Activated naive CD8-positive, alpha-beta T cell treated with anti-CD3 and anti-CD28 coated beads, Interleukin-2, amount 10 ng/mL, durations not matched to agents 7 days and 5 days (primary cell): ENCODE measurements at places on chromosomes 7 and 10. TPM values are rescaled to one million over a fixed set of nuclear protein-coding genes. Genes with fewer than 3 reads are reported as not detected.

- no peak for DNase-seq
- H3K4me1 ChIP-seq: no peaks in the 10 kb centered on the region
- H3K27ac ChIP-seq: no peak overlapping the region
- H3K36me3 ChIP-seq: no peaks in the 10 kb centered on the region
- H3K27me3 ChIP-seq: no peaks in the 10 kb centered on the region
Observed at GRCh38 chr7:4177001-4177400, 505.1 kb upstream of the FOXK1 start.

The NUTM2E gene
- total RNA-seq: not detected

DNA sequence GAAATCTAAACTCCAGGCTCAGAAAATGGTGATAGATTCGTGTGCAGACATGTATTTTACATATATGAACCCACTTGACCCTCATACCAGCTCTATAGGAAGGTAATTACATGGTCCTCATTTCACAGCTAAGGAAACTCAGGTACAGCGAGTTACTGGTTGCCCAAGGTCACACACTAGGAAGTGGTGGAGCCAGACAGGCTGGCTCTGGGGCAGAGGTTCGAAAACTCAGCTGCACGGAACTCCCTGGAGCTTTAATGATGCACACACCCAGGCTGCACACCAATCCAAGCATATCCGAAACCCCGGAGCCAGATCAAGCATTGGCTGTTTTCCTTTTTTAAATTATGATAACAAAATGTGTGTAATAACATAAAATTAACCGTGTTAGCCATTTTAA, 172.4 kb downstream of the COBL start:
- no peak overlapping the region for H3K27ac ChIP-seq
- H3K36me3 ChIP-seq: no peaks in the 10 kb centered on the region
- DNase-seq: no peak
- H3K4me1 ChIP-seq: peaks cover 14% of the 10 kb centered on the region
- no peak overlapping the region for H3K4me3 ChIP-seq

GRCh38 chr7:33922820-33923219, 17.5 kb downstream of the BMPER start:
- H3K4me1 ChIP-seq: no peaks in the 10 kb centered on the region
- no peak overlapping the region for H3K4me3 ChIP-seq
- H3K27me3 ChIP-seq: peaks cover 3% of the 10 kb centered on the region
- no peak for DNase-seq

- peak overlapping the region; percentile 46 for H3K27ac ChIP-seq
- H3K27me3 ChIP-seq: no peaks in the 10 kb centered on the region
- H3K4me3 ChIP-seq: peak overlapping the region; percentile 61
- H3K36me3 ChIP-seq: peaks cover 32% of the 10 kb centered on the region
Observed at GRCh38 chr7:92634205-92634604, 44.0 kb upstream of the FAM133B start.

DNA sequence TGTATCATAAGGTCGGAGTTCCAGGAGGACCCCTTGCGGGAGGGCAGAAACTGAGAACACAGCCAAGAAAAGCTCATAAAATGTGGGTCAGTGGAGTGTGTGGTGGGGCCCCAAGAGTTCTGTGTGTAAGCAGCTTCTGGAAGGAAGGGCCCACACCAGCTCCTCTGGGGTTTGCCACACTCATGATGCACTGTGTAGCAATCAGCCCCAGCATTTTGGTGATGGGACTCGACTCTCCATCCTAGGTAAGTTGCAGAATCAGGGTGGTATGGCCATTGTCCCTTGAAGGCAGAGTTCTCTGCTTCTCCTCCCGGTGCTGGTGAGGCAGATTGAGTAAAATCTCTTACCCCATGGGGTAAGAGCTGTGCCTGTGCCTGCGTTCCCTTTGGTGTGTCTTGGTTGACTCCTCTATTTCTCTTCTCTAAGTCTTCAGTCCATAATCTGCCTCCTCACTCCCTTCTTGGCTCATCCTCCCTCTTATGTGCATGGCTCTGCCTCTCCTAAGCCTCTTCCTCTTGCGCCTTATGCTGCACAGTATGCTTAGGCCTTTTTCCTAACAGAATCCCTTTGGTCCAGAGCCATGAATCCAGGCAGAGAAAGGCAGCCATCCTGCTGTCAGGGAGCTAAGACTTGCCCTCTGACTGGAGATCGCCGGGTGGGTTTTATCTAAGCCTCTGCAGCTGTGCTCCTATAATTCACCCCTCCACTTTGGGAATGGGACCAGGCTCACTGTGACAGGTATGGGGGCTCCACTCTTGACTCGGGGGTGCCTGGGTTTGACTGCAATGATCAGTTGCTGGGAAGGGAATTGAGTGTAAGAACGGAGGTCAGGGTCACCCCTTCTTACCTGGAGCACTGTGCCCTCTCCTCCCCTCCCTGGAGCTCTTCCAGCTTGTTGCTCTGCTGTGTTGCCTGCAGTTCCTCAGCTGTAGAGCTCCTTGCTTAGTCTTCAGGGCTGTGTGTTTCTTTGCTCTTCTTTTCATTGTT, 17.8 kb downstream of the PRSS2 start:
- H3K27me3 ChIP-seq: no peaks in the 10 kb centered on the region
- H3K36me3 ChIP-seq: peaks cover 54% of the 10 kb centered on the region
- peak overlapping the region; percentile 96 for H3K4me3 ChIP-seq
- DNase-seq: no peak
- peak overlapping the region; percentile 99 for H3K27ac ChIP-seq

The ZC3HAV1L gene
- total RNA-seq: 17.4 TPM

The CREB5 gene
- total RNA-seq: not detected

DNA sequence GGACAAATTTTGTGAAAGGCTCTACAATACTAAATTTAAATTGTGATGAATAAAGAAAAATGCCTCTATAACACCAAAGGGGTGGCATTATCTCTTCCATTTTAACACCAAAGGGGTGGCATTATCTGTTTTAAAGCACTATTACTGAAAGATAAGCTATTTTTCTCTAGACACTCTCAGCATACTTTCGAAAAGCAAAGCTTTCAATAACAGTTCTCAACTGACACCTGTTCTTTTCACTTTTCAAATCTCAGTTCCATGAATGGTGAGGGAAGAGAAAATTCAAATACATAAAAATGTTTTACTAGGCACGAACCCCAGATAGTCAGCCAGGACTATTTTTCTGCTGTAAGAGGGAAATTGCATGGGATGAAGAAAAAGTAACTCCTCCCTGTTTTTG, 103.8 kb downstream of the CPEB3 start:
- no peaks in the 10 kb centered on the region for H3K27me3 ChIP-seq
- no peak for DNase-seq
- no peak overlapping the region for H3K27ac ChIP-seq
- H3K4me3 ChIP-seq: no peak overlapping the region
- H3K4me1 ChIP-seq: no peaks in the 10 kb centered on the region

DNA sequence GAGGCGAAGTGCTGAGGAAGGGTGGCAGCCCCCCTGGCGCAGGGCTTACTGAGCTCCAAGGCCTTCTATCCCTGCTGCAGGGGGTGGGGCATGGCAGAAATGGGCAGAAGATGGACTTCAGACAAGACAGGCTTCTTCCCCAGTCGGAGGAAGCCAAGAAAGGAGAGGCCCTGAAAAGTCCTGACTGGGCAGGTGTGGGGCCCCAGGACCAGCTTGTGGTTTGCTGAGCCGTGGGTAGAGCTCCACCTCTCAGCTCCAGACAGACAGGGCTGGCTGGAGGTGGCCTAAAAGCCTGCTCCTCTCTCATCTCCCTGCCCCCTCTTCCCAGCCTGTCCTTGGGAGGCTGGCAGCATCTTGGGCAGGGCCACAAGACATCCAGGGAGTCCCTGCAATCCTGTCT, 67.7 kb downstream of the C10orf105 start:
- DNase-seq: no peak
- peaks cover 2% of the 10 kb centered on the region for H3K4me1 ChIP-seq
- no peaks in the 10 kb centered on the region for H3K36me3 ChIP-seq
- H3K4me3 ChIP-seq: no peak overlapping the region

The OR2A5 gene
- total RNA-seq: not detected

- no peak overlapping the region for H3K4me3 ChIP-seq
- H3K27ac ChIP-seq: no peak overlapping the region
- no peak for DNase-seq
- peaks cover 1% of the 10 kb centered on the region for H3K4me1 ChIP-seq
- H3K27me3 ChIP-seq: peaks cover 30% of the 10 kb centered on the region
- H3K36me3 ChIP-seq: no peaks in the 10 kb centered on the region
Observed at GRCh38 chr10:4459531-4459930, 366.5 kb upstream of the AKR1E2 start.

DNA sequence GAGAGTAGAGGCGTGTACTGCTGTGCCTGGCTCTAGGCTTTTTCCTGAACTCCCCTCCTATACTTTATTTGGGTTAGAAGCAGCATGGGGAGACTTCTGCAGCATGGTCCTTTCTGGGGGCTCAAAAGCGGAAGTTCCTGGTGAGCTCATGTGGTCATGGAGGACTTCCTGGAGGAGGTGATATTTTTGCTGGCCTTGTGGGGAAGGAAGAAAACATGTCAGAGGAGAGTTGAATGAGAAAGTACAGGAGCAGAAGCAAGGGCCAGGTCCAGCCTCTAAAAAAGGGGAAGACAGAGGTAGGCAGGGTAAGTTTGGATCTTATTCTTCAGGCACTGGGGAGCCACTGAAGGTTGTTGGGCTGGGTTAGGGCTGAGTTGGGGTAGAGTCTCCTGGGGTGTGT, 45.5 kb downstream of the CASTOR2 start:
- DNase-seq: no peak
- no peak overlapping the region for H3K4me3 ChIP-seq
- no peak overlapping the region for H3K27ac ChIP-seq
- H3K4me1 ChIP-seq: no peaks in the 10 kb centered on the region
